ENCODE measurements at places on chromosomes 13 and 19.

DNA sequence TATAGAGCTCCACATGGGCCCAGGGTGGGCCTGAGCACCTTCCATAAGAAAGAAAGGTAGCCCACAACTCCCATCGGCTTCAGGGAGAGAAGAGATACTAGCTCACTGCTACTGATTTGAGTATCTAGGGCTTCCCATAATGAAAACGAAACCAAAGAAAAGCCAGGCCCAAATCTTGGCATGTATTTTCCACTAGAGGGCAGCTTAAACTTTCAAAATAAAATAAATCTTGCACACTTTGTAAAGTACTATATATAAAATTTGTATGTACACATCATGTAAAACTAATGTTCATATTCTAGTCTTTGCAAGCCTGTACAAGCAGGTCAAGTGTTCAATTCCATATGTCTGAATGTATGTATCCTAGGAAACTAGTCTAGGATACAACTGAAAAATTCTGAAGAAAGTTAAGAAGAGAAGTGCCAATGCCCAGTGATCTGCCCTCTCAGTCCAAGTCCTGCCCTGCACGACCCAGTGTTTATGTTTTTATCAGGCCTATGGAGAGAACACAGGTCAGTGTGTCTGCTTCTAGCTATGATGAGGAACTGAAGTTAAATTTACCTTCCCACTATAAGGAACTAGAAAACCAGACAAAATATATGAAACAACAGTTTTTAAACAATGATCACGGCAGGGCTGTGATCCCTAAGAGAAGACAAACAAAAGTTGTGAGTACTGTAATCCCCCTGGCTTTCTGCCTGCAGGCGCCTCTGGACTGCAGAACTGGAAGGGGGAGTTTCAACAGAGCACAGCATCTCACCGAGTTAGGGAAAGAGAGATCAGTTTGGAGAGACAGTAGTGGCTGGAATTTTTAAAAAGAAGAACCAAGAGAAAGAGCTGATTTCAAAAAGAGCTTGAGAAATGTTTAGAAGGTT lies 475.7 kb downstream of the UQCRFS1 start:
- peak; percentile 21 for DNase-seq

DNA sequence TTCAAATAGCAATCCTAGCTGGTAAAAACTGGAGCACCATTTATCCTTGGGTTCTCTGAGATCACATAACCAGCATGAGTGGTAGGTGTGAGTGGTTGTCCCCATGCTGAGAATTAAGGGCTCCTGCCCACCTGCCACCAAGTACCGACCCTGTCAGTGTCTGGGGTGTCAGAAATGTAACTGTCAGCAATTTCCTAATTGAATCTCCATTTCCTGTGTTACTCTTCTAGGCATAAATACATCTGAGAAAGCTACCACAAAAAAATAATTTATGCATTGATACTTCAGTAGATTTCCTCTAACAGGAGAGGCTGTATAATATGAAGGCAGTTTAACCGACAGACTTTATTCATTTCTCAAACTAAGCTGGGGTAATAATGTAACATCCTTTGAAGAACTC lies 25.1 kb downstream of the CPB2 start:
- no peak for DNase-seq

- DNase-seq, result no peak
Observed at GRCh38 chr19:11420429-11421370, 1.6 kb upstream of the RGL3 start.

DNA sequence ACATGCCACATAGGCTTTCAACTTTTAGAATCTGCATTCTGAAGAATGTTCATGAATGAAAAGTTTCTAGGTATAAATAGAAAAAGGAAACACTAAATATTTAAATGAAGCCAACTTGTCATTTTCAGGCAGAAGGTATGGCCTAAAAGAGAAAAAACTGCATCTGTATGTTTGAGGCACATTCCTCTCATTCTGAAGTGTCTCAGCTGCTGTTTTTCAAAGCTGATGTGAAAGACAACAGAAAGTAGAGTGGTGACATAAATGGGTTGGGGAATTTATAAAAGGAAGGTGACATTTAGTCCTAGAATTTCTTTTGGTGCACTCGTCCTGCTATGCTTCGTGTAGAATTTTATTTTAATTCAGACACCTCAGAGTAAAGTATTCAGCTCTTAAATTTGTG lies 539.6 kb upstream of the SLITRK5 start:
- no peak for DNase-seq

DNA sequence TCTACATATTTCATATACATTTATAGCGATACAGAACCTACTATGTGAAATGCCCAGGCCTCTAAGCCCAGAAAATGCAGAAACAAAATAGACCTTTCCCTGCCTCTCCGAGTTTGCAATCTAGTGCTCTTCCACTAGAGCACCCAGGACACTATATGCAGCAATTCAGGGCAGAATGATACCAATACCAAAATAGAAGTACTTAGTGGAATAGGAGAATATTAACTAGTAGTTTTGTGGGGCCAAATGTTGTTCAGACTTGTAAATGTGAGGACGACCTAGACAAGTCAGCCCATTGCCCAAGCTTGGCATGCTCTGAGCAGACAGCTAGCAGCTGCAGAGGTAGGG lies 35.8 kb upstream of the FLT1 start:
- DNase-seq, result no peak

- DNase-seq, result no peak
Observed at GRCh38 chr19:14563989-14564651, 7.7 kb downstream of the NDUFB7 start.

DNA sequence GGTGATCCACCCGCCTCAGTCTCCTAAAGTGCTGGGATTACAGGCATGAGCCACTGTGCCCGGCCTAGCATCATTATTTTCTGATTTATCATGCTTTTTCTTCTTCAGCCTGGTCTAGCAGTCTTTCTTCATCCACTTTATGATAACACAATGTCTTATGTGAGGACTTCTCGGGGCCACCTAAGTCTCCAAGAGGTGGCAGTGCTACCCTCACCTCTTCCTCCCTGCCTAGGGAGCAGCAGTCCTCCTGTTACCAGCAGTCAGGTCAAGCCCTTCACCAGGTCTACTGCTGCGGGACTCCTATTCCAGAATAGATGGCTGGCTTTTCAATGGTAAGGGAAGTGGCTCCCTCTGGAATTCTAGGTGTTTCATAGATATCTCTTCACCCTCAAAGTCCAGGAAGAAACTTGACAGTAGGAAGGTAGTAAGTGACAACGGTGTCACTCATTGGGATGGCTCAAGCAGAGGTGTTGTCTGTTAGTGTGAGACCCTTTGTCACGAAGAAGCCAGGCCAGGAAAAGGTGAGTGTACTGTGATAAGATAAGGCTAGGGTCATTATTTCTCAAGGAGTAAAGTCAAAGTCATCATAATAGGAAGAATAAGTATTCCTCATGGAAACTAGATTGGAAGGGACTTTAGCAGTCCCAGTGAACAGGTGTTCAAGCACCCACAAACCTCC lies 164.0 kb downstream of the KLF5 start:
- no peak for DNase-seq

All from inflammatory macrophage (primary cell).